ENCODE measurements at places on chromosomes 12 and 14.

GRCh38 chr12:52672321-52672933 lies 7.8 kb downstream of the KRT1 start:
- DNase-seq = no peak

- no peak for DNase-seq
Observed at GRCh38 chr12:2397356-2398045, 344.7 kb downstream of the CACNA1C start.

DNA sequence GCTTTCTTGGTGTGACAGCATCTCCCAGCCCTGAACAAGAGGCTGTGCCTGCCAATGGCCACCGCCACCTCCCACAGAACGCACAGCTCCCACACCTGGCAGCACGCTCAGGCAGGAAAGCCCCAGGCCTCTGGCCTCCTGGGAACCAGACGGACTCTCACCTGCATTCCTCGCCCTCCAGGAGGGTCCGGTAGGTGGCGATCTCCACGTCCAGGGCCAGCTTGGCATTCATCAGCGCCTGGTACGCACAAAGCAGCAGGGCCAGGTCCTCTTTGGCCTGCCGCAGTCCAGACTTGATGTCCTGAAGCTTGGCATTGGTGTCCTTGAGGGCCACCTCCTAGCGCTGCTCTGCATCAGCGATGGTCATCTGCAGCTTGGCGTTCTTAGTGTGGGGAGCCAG lies 12.1 kb upstream of the KRT77 start:
- no peak for DNase-seq

- no peak for DNase-seq
Observed at GRCh38 chr12:77571768-77572167, 258.9 kb upstream of the NAV3 start.

- DNase-seq = no peak
Observed at GRCh38 chr14:25102788-25103187, 52.8 kb upstream of the STXBP6 start.

DNA sequence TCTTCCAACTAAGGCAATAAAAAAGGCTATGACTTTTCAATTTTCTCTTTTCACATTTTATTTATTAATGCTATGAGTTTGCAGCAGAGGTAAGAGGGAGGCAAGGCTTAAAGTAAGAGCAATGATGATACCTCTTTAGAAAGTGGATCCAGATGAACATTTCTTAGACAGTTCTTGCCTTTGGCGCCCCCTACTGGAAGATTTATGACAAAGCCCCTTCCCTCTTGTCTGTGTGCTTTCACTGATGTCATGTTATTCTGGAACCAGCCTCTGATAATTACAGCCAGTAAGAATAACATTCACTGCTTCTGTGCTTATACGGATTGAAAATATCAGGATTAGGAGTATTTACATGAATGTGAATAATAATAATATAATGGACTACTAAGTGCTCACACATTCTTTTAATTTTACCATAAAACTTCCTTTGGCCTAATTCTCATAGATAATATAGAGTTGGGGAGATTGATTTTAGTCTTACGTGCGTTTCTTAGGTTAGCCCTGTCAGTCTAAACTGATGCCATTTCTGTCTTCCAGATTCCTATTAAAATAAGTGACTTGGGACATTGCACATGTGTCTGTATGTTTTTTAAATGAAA lies 1929.9 kb upstream of the SEL1L start:
- DNase-seq = peak; percentile 13

DNA sequence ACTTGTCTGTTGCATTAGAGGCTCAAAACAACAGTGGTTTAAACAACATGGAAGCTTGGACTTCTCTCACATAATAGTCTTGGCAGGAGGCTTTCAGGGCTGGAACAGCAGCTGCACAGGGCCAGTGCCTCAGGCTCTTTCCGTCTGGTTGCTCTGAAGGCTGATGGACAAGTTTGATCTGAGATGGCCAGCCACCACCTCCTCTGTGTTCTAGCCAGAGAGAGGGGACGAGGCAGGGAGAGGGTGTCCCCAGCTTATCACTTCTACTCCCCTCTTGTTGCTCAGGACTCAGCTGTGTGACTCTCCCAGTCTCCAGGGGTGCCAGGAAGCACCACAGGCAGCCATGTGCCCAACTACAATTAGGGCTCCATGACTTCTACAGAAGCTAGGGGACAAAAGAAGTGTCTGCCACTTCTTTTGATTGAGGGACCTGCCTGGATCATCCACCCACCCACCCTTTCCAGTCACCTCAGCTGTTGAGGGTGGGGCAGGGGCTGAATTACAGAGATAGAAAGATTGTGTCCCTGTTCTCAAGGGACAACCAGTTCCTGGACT lies 46.6 kb downstream of the SMIM41 start:
- no peak for DNase-seq

- no peak for DNase-seq
Observed at GRCh38 chr14:93263416-93263815, 56.4 kb downstream of the UBR7 start.

DNA sequence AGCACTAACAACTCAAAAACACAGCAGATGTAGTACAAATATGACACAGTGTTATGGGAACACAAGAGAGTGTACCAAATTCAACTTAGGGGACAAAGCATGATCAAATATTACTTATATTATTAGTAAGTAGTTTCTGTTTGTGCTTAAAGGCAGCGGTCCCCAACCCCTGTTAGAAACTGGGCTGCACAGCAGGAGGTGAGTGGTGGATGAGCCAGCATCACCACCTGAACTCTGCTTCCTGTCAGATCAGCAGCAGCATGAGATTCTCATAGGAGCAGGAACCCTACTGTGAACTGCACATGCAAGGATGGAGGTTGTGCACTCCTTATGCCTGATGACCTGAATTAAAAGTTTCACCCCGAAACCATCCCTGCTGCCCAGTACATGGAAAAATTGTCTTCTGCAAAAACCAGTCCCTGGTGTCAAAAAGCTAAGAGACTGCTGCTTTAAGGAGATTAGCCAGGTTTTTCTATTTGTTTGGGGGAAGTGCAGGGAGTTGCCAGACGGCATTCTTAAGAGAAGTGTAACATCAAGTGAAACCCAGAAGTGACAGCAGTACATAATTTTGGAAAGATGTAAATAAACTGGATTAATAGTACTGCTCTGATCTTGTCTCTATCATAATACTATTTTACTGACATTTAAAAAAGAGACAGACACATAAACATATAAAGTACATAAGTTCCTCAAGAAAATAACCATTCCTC lies 26.7 kb downstream of the GTF2A1 start:
- no peak for DNase-seq

DNA sequence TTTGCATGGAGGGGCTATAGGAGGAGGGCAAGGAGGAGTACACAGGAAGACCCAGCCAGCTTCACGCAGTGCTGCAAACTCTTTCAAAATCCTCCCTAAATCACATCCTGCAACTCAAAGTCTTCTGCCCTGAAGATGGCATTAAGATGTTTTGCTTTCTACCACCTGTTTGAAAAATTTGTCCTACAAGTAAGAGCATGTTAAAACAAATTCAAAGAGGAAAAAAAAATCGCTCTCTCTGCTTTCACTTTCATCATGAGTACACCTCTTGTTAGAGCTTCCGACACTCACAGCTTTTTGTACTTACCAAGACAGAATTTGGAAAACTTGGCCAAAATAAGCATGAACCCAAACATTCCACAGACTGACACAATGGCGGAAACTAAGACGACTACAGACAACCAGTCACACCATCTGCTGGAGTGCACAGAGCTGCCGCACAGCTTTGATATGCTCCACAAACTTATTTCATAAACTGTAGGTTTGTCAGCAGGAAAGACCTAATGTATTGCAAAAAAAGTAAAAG lies 21.3 kb downstream of the GCH1 start:
- DNase-seq = peak; percentile 33

- no peak for DNase-seq
Observed at GRCh38 chr12:124930586-124930985, 16.1 kb upstream of the UBC start.

DNA sequence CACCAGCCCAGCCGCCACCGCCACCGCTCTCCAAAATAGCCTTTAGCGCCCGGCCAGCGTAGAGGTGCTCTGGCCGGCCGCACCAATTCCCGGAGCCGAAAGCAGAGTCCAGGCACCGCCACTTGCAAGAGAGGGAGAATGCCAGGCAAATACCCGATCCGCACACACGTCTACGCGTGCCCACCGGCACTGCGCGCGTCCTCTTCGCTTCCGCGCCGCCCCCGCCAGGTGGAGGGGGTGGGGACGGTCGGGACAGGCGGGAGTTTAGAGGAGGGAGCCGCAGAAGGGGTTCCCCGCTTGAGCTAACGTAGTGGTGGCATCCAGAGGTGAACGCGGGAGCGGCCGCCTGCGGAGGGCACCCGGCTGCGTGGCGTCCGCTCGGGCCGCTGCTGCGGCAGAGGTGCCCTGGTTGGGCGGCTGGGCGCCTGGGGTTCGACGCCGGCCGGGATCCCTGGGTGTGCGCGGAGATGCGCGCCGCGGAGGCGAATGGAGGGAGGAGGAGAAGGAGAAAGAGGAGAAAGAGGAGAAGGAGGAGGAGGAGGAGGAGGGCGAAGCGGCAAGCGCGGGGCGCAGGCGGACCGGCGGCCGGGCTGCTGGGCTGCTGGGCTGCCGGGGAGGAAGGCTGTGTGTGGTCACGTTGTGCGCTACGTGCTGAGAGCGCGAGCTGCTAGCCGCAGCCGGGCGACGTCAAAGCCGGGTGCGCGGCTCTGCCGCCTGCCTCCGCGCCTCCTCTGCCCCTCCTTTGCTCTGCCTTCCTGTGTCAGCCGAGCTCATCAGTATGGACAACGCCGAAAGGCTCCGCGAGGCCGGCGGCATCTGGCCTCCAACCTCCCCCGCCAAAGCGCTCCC lies at the start of gene MDGA2:
Gene MDGA2 (minus strand): TSS at position 140 of the 849 bp plus-strand sequence.
- no peak for DNase-seq

DNA sequence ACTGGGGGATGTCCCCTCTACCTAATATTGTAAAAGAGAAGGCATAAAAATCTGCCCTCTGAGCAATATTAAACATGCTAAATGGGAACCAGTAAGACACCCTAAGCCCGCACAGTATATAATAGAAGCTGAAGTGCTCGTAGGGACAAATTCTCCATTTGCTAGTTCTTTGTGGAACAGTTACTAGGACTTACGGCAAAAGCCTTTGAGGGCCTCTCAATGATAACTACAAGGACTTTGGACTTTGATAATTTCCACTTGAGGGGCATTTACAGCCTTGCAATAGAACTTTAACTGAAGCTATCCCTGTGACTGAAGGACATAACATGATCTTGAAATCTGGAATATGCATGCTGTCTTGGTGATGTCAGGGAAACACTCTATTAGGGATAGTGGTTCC lies 111.5 kb upstream of the IFNG-AS1 start:
- DNase-seq = no peak

- no peak for DNase-seq
Observed at GRCh38 chr12:3527181-3527580, 36.2 kb downstream of the PRMT8 start.

GRCh38 chr12:15996254-15996653 lies 85.1 kb downstream of the DERA start:
- DNase-seq = no peak

- peak; percentile 32 for DNase-seq
Observed at GRCh38 chr14:88007608-88008007, 2.7 kb downstream of the GPR65 start.

- DNase-seq = no peak
Observed at GRCh38 chr12:24840046-24840800, 108.7 kb downstream of the BCAT1 start.

DNA sequence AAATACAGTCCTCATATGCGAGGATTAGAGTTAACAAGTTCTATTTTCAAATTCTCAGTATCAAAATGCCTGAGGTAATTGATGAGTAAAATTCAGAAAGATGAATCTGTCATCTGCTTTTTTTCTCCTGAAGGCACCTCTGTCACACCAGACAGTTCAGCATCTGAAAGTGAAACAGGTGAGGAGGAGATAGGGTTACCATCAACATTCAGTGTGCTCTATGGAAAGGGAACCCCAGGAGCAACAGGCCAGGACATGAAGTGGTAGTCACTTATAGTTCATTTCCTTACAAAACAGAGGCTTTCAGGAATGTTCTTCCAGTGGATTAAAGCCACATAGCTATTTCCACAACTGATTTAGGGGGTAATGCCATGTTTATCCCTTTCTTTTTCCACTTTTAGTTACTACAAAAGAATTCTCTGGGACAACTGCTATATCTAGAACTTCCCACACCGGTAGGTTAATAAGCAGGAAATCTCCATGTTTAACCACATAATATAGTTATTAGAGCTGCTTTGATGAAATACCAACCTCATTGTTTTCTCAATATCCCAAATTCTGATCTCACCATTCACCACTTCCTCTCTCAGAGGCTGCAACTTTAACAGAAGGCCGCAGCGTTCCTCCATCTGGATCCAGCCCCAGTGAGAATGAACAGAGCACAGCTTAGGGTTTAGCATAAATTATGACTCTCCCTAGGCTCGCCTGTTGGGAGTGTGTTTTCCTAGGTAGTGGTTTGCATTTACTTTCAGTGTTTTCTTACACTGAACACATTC lies 177.0 kb upstream of the CNTN1 start:
- DNase-seq = no peak

- no peak for DNase-seq
Observed at GRCh38 chr12:108548954-108549521, 11.9 kb downstream of the SART3 start.

- no peak for DNase-seq
Observed at GRCh38 chr14:30125322-30125979, 197.8 kb upstream of the PRKD1 start.

- DNase-seq = no peak
Observed at GRCh38 chr12:123754041-123754772, 7.9 kb upstream of the DNAH10 start.

- no peak for DNase-seq
Observed at GRCh38 chr14:104428860-104429259, 150.7 kb upstream of the C14orf180 start.

- DNase-seq = peak; percentile 35
Observed at GRCh38 chr12:132597333-132598316, 12.8 kb downstream of the LRCOL1 start.

GRCh38 chr12:129096184-129096583 lies 242.9 kb downstream of the GLT1D1 start:
- DNase-seq = no peak

DNA sequence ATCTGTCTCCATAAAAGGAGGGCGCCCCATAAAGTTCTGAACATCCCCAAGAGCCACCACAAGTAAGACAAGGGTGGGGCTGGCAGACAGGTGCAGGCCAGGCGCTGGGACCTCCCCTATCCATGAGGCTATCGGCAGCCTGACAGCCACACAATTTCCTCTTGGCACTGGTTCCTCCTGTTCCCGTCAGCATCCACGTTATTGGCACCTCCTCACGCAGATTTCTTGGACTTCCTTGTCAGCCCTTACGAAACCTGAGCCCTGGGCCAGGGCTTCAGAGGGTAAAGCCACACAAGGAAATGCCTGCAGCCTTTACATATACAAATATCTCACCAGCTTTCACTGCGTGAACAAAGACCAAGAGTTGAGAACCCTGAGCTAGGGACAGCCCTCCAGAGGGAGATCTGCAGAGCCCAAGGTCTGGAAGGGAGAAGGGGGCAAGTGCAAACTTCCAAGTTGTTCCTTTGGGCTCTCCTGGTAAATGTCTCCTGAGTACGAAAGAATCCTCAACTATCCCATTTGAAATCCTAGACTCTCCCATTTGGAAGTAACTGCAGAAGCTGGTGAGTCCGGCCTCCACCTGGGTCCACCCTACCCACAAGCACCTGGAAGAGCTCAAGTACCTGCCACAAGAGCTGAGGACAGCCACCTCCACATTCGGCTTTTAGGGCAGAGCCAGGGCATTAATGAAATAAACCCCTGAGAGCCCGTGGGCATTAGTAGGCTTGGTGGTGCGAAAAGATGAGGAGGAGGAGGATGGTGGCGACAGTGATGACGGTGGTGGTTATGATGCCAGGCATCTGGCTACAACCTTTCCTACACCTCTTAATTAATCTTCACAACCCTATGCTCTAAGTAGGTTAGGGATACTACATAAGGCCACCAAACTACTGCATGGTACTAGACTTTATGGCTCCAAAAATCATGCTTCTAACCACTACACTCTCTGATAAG lies 5.5 kb upstream of the TC2N start:
- peak; percentile 73 for DNase-seq

GRCh38 chr12:13253966-13254760 lies 57.6 kb downstream of the EMP1 start:
- DNase-seq = no peak

Measured in CD4-positive, alpha-beta T cell treated with Interleukin-4 for 4 hours (primary cell).